ENCODE measurements at places on chromosomes 5 and 9.

DNA sequence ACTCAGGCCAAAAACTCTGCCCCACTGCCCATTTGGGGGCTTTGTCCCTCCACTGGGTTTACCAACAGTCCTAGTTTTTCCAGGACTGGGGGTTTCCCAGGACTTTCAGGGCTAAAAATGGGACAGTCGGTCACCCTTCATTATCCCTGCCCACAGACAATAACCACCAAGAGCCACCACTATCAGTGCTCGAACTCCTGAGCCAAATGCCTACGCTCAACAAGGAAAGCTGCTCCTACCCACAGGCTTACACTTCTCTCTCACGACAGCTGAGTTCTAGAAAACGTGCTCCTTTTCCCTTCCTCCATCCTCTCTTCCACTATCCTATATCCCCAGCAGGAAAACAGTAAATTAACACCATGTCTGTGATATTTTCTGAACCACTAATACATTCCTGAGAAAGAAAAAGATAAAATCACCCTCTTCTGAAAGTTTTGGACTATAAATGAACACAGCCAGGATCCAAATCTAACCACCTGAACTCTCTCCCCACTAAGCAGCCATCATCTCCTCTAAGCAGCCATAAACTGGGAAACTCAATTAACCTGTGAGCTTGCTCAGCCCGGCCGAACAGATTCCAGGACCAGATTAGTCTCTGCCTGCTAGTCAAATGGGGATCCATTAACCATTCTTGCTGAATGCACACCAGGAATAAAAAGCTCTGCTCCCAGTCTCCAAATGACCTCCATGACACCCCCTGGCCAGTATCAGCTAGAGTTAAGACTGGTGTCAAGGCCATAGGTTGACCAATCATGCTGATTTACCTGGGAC lies 41.8 kb downstream of the KLHL3 start:
- no peak for DNase-seq

- no peak for DNase-seq
Observed at GRCh38 chr5:35229076-35230037, 930 bp downstream of the PRLR start.

GRCh38 chr5:158513490-158514318 lies 586.0 kb downstream of the EBF1 start:
- DNase-seq = no peak

DNA sequence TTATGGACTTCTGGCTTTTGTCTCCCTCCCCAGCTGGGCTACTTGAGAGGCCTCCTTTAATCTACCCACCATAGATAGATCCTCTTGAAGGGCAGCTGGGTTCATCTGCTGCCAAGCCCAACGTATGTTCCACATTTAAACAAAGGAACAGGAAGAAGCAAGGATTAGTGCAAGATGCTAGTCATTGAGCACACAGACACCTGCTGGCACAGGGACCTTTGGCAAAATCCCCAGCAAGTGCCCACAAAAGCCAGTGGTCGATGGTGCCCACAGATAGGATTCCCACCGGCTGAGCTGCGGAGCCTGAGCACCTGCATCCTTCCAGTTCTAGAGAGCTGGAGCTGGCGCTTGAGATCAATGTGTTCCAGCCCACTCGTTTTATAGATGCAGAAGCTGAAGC lies 57.7 kb upstream of the SHB start:
- DNase-seq = no peak

GRCh38 chr5:96447949-96448348 lies 14.9 kb upstream of the PCSK1 start:
- no peak for DNase-seq

GRCh38 chr5:69491838-69492390 lies 676 bp upstream of the OCLN start:
- no peak for DNase-seq

DNA sequence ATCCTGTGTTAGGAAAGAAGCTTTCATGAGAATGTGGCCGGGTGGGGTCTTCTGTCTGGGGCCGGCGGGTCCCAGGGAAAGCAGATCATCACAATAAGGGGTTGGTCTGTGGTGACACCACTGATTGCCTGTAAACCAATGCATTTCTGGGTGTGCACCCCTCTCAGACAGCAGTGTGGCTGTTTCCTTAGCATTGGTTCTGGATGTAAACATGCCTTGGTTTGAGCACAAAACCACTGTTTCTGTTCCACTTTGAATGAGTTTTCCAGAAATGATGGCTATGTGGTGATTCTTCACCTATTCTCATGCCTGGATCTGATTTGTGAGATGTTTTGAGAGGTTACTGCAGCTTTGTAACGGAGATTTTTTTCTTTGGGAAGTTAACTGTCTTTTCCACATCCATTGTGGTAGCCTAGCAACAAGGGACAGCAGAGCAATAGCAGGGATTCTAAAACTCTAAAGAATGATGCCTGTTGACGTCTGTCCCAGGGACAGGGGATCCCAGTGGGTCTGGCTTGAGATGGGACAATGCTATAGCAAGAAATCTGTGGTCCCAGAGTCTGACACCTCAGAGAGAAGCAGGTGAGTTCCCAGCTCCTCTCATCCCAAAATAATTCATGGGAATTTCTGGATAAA lies at the start of gene CCDC192:
TSS of gene CCDC192 (plus strand) at position 466 of the 636 bp plus-strand sequence. CDS start at position 521, 55 bp downstream.
- DNase-seq = no peak

DNA sequence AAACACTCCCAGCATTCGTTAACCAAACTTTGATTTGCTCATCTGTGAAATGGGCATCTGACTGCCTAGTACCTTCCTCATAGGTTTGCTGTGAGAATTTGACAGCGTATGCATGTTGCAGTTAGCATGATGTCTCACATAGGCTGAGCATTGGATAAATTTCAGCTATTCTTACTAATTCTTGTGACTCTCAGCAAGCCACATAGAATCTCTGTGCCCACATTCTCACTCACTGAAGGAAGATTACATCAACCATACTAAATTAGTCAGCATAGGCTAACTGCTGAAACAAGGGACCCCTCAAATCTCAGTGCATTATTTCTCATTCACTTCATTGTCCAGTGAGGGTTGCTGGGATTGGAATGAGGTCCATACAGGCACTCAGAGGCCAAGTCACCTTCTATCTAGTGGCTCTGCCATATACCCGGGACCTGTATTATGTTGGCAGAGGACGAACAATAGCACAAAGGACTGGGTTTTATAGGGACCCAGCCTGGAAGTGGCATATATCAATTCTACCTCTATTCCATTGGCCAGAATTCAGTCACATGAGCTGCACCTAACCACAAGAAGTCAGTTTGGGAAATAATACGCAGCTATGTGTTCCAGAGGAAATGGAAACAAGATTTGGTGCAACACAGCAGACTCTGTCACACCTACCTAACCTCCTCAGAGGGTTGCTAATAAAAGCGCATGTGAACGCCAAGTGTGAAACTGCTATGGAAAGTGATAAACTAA lies 4.2 kb upstream of the PTGER4 start:
- no peak for DNase-seq

Measured in activated CD8-positive, alpha-beta memory T cell treated with anti-CD3 and anti-CD28 coated beads for 4 hours (primary cell).